Fibroblast of villous mesenchyme (primary cell): ENCODE measurements at places on chromosomes 12 and 14. TPM values are rescaled to one million over a fixed set of nuclear protein-coding genes. Genes with fewer than 3 reads are reported as not detected.

The DHRS2 gene
- 0.32 and 0.43 TPM in 2 replicates for total RNA-seq

The SDS gene
- not detected in 2 replicates for total RNA-seq

The SERPINA4 gene
- not detected in 2 replicates for total RNA-seq

The ASCL1 gene
- total RNA-seq = not detected in 2 replicates

The CLMN gene
- under 0.01 and 0.43 TPM in 2 replicates for total RNA-seq

The ENDOU gene
- not detected in 2 replicates for total RNA-seq

The APOF gene
- not detected in 2 replicates for total RNA-seq

The TAS2R43 gene
- 3.5 and 4.5 TPM in 2 replicates for total RNA-seq

DNA sequence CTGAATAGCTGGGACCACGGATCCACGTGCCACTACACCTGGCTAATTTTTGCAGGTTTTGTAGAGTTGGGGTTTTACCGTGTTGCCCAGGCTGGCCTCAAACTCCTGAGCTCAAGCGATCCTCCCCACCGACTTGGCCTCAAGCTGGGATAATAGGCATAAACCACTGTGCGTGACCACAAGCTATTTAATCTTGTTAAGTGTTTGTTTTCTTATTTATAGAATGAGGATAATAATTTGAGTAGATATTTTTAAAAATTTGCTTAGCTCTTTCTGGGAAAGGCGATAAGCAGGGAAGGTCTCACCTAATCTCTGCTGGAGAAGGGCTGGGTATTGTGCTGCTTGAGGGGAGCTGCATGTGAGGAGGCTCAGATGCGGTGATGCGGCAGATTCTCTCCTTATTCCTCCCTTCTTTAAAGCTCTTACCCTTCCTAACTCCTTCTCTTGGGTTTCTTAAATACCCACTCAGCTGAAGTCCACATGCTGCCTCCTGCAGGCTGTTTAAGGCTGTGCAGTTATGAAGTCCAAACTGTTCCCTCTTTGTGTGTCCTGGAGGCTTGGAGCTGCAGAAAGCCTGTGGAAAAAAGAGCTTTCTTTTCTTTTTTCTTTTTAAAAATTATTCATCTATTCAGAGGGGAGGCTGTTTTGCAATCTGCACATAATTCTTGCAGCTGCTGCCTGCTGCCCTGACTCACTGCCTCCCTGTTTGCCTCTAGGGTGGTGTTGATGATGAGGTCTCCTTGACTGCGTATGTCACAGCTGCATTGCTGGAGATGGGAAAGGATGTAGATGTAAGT is 37.9 kb downstream of the A2ML1 start:
- peak; percentile 54 for DNase-seq

DNA sequence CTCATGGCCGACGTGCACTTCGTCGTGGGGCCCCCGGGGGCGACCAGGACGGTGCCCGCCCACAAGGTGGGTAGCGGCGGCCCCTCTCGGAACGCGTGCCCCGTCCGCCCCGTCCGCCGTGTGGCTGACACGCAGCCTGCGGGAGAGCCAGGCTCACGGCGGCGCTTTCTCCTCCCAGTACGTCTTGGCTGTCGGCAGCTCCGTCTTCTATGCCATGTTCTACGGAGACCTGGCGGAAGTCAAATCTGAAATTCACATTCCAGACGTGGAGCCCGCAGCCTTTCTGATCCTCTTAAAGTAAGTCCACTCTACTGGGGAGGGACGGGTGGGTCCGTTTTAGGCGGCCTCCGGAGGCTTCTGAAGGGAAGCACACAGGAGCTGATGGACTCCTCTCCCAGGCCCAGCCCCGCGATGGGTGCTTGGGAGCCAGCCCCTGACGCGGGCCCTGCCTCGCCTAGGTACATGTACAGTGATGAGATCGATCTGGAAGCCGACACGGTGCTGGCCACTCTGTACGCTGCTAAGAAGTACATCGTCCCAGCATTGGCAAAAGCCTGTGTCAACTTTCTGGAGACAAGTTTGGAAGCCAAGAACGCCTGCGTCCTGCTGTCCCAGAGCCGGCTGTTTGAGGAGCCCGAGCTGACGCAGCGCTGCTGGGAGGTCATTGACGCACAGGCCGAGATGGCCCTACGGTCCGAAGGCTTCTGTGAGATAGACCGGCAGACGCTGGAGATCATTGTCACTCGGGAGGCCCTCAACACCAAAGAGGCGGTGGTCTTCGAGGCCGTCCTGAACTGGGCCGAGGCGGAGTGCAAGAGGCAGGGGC is 1.1 kb downstream of the BTBD6 start:
- DNase-seq = peak; percentile 40

DNA sequence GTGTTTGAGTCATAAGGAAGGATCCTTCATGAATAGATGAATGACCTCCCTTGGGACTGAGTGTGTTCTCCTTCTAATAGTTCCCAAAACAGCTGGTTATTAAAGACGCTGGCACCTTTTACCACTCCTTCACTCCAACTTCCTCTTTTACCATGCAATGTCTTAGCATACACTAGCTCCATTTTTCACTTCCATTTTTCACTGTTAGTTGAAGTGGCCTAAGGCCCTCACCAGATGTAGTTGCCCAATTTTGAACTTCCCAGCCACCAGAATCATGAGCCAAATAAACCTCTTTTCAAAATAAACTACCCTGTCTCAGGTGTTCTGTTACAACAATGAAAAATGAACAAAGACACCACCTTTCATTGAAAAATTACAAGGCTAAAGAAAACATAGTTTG is 64.7 kb downstream of the GPR65 start:
- DNase-seq = no peak

DNA sequence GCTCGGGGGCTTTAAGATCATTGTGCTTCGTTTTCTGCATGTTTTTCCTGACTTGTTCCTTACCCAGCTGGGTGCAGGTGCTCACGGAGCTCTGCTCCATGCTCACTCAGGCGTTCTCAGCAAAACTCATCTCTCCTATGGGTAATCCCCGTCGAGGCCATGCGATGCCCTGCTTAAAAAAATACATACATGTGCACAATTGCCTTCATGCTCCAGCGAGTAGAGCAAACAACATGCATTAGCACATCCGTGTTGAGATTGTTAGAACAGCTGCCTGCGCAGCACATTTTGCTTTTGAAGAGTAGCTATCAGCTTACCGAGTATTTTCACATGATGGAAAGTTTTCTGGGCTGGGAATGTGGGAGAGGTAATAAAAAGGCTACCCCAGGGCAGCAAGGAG is 16.2 kb downstream of the AACS start:
- no peak for DNase-seq

DNA sequence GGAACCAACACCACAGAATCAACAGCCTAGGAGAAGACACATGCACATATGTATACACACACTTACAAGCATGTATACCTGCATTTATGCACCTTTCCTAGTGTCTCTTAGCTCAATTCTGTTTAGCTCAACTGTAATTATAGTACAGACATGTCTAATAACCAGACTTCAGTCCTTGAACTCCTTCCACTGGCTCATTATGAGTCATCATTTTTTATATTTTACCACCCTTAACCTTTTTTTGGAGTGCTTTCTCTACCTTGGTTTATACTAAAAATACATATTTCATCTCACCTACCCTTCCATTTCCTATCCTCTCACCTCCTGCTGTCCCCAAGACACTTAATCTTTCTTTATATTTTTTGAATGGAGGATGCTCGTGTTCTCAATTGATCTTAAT is 110.4 kb downstream of the ARID2 start:
- no peak for DNase-seq

GRCh38 chr14:95664066-95664465 is 22.2 kb upstream of the TCL1B start:
- no peak for DNase-seq

- DNase-seq = no peak
Observed at GRCh38 chr14:100111931-100112704, 46.9 kb downstream of the EVL start.

DNA sequence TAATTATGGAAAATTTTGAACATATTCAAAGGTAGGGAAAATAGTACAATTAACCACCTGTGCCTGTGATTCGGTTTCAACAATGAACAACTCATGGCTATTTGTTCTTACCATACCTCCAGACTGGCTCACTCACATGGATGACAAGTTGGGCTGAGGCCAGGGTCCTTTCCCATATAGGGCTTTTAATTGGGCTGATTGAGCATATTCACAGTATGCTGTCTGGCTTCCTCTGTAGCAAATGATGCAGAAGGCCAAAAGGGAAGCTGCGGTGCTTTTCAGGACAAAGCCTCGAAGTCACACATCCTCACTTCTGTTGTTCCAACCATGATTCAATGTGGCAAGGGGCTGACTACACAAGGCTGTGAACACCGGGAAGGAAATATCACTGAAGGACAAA is 297.5 kb upstream of the SLC16A7 start:
- no peak for DNase-seq

- no peak for DNase-seq
Observed at GRCh38 chr12:19542606-19543005, 103.3 kb downstream of the AEBP2 start.

DNA sequence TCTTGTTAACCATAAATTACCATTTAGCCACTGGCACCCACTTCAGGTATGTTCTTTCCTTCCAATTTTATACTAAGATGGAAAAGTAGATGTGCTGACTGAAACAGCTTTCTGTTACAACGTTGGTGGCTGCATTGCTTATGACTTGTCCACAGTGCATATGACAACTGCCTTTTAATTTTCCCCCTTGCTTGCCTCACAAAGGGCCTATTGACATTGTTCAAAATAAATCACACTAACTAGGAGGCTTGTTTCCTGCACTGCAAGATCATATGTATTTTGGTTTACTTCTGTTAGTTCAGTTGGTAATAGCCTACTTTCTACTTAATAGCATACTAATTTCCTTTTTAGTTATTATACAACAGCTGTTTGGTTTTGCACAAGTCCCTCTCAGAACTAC is 55.4 kb downstream of the SCAF11 start:
- no peak for DNase-seq

DNA sequence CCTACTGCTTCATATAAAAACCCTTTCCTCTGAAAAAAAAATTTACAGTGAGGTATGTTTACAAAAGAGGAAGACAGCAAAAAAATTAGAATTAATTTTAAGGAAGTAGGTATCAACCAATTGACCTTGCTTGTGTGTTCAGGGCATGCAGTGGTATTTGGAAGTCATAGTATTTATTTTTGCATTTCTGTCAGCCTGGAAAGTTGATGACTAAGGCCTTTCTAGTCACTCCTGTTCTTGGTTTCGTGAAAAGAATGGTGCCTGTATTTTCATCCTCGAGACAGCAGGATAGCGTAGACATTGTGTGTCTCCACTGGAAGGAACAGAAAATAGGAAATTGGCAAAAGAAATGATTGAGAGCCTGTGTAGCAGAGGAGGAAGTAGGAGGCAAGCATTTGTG is 24.5 kb downstream of the SLC16A7 start:
- DNase-seq = no peak

- peak; percentile 60 for DNase-seq
Observed at GRCh38 chr12:68530965-68531364, 79.7 kb upstream of the RAP1B start.

- DNase-seq = no peak
Observed at GRCh38 chr12:104083769-104084475, 19.6 kb downstream of the HCFC2 start.

GRCh38 chr14:50375760-50376159 is 20.9 kb downstream of the CDKL1 start:
- DNase-seq = no peak

DNA sequence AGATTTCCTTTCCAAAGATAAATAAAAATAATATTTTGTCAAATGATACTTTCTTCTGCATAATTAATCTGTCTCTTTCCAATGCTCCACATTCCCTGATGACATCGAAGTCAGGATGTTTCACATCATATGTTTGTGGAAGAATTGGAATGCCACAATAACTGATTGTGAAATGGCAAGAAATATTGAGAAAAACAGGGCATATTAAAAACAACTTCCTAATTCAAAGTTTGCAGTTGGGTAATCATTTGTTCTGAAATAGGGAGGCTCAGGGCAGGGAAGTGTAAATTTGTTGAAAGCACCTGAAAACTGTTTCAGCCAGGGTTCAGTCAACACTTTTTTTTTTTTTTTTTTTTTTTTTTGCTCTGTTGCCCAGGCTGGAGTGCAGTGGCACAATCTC is 50.7 kb downstream of the BCAT1 start:
- DNase-seq = peak; percentile 68

DNA sequence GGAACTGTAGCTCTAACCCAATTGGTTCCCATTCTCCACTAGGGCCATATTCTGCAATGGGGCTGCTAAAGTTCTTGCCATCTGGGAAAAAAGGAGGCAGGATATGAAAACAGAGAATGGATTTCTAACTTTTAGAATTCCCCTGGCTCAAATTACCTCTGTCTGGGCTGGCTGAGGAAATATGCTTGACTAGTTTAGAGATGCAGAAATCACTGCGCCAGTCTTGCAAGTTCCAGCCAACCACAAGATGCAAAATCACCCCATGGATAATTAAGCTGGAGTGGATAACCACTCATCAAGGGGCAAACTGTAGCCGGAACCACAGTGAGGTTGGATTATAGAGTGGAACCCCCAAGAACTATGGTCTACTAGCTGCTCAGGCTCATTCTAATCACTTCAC is 126.3 kb downstream of the RALGAPA1 start:
- no peak for DNase-seq

DNA sequence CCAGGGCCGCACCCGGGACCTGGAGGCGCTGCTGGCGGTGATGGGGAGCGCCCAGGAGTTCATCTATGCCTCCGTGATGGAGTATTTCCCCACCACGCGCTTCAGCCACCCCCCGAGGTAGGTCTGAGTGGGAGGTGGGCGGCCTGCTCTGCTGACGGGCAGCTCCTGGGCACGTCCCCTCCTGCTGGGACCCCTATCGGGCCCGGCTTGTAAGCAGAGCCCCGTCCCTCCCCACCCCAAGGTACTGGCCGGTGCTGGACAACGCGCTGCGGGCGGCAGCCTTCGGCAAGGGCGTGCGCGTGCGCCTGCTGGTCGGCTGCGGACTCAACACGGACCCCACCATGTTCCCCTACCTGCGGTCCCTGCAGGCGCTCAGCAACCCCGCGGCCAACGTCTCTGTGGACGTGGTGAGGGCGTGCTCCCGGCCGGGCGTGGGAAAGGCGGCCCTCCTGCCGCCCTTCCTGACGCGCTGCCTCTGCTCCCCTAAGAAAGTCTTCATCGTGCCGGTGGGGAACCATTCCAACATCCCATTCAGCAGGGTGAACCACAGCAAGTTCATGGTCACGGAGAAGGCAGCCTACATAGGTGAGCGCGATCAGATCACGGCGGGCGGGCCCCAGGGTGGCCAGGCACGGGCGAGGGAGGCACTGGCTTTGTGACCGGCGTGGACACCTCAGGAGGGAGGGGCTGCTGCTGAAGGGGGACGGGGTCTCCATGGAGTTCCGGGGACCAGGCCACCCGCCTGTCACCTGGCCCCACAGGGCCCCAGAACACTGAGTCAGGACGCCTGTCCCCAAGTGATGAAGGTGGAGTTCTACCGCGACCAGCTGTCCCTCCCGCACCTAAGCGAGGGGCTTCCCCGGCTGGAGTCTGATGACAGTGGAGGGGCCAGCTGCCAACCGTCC is 7.3 kb downstream of the PLD4 start:
- DNase-seq = no peak

- no peak for DNase-seq
Observed at GRCh38 chr12:47388712-47389111, 309.0 kb upstream of the AMIGO2 start.

GRCh38 chr14:103558071-103558882 is 4.2 kb downstream of the BAG5 start:
- peak; percentile 94 for DNase-seq

DNA sequence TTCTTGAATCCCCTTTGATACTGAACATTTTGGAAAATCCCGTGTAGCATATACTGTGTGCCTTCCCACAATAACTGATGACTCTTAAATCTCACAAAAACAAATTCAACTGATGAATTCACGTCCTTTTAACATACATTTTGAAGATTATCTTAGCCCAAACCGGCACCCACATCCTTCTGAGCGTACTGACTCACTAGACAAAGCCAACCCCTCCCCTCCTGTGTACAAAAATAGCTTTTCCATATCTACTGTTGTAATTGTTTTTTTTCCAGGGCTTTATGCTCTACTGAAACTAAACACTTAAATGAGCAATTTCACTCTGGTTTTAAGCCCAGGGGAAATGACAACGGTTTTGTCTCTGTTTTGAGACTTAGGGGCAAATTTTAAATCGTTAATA is 109.4 kb upstream of the ATF7IP start:
- no peak for DNase-seq
